ENCODE measurements at places on chromosomes 5 and 9. TPM values are rescaled to one million over a fixed set of nuclear protein-coding genes. Genes with fewer than 3 reads are reported as not detected.

- DNase-seq = no peak
Observed at GRCh38 chr5:34459908-34460307, 196.2 kb upstream of the RAI14 start.

DNA sequence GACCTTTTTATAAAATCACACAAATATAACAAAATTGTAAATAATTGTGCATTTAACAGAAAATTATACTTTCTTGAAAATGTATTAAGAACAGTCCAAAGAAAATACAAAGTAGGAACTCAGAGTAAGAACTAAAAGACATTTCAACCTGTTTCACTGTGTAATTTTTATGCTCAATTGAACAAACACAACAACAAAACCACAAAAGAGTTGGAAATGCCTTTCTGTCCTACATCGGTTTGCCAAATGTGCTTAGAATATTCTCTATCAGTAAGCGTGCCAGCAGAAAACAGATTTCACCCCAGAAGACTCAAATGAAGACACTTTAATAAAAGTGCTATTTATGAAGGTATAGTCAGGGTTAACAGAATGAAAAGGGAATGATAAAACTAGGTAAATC lies 592.1 kb downstream of the PRELID2 start:
- no peak for DNase-seq

DNA sequence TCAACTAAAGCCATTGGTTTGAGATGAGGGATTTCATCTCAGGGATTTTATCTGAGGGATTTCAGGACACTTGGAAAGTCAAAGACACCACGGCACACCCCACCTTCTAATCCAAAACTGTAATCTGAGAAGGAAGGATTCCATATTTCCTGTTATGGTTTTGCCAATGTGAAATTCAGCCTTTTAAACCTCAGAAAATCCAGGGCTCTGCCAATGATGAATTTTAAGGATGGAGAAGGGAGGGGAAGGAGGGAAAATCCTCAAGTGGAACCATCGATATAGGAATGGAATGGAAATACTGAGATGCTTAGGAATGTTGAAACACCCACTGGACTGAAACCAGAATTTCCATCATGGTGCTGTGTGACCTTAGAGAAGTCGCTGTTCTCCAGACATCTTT lies 5.3 kb downstream of the C1QTNF3 start:
- DNase-seq = no peak

Gene CATSPER3
- total RNA-seq = 0.54 TPM

- no peak for DNase-seq
Observed at GRCh38 chr9:94553029-94553938, 1.6 kb upstream of the PCAT7 start.

- no peak for DNase-seq
Observed at GRCh38 chr5:126443374-126443851, 20.2 kb downstream of the GRAMD2B start.

Gene C8G
- total RNA-seq = 0.59 TPM

Gene NUTM2G
- total RNA-seq = not detected

Gene SEMA4D
- total RNA-seq = 33.5 TPM

Gene SLC6A19
- total RNA-seq = not detected

GRCh38 chr5:68458416-68459021 lies 243.0 kb downstream of the PIK3R1 start:
- no peak for DNase-seq

Gene PDE8B
- 1.1 TPM for total RNA-seq

GRCh38 chr9:68950188-68950587 lies 63.7 kb downstream of the PRKACG start:
- DNase-seq = no peak
